ENCODE measurements at places on chromosomes 12 and 14.

- DNase-seq: no peak
Measured at GRCh38 chr14:61484031-61484430, 162.7 kb downstream of the PRKCH start.

GRCh38 chr14:68603533-68604360 lies 189.1 kb downstream of the ZFP36L1 start:
- DNase-seq: no peak

DNA sequence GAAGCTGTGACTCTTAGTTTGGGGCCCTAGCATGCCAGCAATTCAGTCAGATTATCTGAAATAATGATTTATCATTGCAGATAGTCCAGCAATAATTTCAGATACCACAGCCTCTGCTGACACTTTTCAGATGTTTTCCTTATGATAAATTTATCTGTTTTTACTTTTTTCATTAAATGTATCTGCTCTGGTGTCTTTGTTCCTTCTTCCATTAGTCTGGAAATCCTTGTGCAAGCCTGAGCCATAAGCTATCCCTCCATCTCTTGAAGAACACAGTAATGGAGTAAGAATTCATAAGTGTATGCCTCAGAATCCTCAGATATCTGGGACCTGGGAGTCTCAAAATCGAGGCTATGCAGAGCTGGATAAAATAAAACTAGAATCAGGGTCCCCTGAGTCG lies 146.4 kb upstream of the KRR1 start:
- no peak for DNase-seq

- DNase-seq: peak; percentile 96
Measured at GRCh38 chr12:107130830-107131611, 37.7 kb upstream of the CRY1 start.

DNA sequence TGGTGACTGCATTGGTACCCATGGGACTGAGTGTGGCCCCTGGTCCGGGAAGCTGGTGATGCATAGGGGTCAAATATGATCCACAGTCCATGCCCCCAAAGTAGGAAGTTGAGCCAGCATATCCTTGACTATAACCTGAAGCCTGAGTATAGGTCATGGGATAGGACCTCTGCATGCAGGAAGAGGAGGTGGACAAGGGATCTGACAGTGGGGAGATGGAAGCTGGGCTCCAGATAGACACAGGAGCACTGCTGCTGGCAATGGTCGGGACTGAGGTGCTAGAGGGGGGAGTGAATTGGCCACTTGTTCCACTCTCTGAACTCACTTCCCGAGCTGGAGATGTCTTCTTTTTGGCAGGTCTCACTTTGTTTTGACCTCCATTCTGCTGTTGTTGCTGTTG lies 8.4 kb downstream of the OTX2 start:
- no peak for DNase-seq

- no peak for DNase-seq
Measured at GRCh38 chr12:29702972-29703371, 80.8 kb downstream of the TMTC1 start.

DNA sequence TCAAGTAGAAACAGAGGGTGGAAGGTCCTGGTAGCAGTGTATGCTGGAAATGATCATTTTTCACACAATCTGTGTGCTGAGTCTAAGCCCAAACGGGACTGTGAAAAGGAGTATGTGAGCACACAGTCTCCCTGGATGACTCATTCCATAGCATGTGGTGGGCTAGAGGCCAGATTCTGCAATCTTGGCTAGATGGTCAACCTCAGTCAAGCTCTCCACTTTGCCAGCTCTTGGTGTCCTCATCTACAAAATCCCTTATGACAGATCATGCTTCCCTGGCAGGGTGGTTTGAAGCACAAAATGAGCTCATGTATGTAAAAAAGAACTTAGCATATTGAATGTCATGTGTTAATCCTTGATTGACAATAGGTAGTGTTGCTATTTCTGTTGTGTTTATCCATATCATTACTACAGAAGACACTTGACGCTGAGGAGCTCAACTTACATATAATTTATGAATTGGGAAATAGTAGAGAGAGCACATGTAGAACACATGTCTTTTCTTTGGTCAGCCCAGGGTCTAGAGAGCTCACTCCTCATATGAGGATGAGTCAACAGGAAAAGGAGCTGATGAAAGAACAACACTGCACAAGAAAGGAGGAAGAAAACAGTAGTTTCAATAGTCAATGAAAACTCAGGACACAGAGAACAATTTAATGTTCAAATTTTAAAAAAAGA lies 517.5 kb downstream of the BCL11B start:
- no peak for DNase-seq

GRCh38 chr12:89827592-89827991 lies 119.0 kb upstream of the ATP2B1 start:
- DNase-seq: no peak

GRCh38 chr12:51961834-51962233 lies 10.3 kb downstream of the ACVR1B start:
- DNase-seq: no peak

DNA sequence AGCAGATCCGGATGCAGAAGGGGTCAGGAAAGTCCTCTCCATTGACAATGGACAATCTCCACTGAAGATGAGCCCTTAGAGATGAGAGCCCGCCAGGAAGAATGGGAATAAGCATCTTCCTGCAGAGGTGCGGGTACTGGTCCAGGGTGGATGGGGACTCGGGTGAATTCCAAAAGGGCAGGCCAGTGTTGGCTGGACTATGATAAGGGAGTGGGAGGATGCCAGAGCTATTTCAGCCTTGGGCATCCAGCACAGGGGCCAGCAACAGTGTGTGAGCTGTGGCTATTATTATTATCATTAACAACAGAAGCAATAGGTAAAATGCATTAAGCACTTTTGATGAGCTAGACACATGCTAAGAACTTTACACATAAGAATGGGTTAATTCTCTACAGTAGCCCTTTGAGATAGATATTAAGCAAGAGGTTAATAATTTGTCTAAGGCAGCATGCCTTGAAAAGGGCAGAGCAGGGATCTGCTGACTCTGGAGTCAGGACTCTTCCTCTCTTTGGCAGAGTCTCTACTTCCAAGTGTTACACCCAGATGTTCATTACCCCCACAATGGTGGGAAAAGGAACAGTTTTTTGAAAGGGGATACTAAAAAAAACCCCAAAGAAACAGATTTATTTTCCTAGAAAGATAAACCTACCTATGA lies 55.2 kb downstream of the PRICKLE1 start:
- no peak for DNase-seq

GRCh38 chr14:32311294-32312009 lies 17.6 kb upstream of the AKAP6 start:
- no peak for DNase-seq

GRCh38 chr12:94146166-94146936 lies 2.0 kb upstream of the PLXNC1 start:
- no peak for DNase-seq

DNA sequence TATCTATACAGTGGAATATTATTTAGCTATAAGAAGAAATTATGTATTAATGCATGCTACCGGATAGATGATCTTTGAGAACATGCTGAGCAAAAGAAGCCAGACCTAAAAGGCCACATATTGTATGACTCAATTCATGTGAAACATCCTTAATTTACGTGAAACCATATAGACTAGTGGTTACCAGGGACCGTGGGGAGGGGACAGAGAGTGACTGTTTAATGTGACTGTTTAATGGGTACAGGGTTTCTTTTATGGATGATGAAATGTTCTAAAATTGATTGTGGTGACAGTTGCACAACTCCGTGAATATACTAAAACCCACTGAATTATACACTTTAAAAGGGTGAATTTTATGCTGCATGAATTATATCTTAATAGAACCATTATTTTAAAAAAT lies 8.5 kb upstream of the BCL7A start:
- DNase-seq: no peak

DNA sequence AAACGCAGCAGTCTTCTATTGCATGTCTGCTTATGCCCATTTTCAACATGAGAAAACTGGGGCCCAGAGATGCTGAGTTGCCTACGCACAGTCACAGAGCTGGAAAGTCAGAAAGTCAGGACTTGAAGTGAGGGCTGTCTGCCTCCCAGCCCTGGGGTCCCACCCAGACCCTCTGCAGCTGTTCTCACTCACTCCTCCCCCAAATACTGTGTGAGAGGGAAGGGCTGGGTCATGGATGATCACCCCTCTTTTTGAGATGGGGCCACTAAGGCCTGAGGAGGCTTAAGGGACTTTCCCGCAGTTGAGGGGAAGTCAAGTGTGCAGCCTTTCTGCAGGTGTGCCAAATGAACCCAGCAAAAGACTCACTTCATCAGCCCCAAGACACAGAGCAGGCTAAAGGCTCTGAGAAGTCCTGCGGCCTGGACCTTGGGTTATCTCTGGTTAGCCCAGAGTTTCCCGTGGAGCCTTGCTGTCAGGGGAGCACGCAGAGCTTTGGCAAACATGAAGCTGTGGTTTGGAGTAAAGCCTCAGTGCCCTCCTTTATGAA lies 18.7 kb downstream of the DTX1 start:
- no peak for DNase-seq

DNA sequence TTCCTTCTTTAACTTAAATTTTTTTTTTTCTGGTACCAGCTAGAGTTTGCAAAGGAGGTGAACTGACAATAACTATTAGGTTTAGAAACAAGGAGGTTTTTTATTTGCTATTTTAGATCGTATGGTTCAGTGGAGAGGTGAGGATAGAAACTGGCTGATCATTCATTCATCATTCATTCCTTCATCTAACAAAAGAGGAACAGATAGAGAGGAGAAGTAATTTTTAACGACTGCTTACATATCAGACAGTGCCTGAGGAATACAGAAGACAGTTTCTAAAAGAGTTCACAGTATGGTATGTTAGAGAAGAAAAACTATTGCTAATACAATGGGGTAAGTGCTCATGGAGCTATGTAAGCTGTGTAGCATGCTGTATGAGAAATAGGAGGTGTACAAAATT lies 111.1 kb downstream of the ERC1 start:
- no peak for DNase-seq

DNA sequence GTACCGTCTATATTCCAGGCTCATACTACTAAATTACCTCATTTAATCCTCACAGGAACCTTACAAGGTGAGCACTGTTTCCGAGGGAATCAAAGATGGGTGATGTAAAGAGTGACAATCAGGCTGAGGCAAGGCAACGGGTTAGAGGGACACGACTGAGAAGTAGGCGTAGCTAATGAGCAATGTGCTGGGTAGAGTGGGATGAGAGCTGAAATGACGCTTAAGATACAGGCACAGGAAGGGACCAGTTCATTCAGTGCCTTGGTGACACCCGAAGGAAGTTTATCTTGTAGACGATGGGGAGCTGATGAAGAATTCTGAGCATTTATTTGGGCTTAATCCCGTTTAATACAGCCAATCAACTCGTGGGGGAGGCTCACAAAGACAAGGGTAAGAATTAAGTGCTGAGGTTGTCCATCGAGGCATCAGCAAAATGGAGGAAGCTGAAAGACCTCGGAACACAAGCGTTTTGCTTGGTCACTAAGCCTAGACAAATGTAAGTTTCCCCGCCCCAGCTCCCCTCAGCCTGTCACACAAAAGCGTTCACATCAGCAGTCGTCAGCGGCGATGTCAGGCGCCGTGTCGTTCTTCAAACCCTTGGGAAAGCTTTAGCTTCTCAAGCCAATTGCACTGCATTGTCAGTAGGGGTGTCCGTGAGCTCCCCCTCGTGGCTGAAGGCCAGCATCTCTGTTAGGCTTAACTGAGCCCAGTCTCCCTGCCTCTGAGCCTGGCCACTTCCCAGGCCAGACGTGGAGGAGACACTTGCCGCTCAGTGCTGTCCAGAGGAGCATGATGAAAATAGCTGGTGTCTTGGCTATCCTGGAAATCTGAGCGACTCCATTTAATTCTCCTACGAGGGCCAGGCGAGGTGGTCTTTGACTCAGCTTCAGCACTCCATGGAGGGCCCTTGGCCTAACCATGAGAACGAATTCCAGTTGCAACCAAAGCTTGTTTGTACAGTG lies 288.5 kb upstream of the G2E3 start:
- DNase-seq: peak; percentile 57

DNA sequence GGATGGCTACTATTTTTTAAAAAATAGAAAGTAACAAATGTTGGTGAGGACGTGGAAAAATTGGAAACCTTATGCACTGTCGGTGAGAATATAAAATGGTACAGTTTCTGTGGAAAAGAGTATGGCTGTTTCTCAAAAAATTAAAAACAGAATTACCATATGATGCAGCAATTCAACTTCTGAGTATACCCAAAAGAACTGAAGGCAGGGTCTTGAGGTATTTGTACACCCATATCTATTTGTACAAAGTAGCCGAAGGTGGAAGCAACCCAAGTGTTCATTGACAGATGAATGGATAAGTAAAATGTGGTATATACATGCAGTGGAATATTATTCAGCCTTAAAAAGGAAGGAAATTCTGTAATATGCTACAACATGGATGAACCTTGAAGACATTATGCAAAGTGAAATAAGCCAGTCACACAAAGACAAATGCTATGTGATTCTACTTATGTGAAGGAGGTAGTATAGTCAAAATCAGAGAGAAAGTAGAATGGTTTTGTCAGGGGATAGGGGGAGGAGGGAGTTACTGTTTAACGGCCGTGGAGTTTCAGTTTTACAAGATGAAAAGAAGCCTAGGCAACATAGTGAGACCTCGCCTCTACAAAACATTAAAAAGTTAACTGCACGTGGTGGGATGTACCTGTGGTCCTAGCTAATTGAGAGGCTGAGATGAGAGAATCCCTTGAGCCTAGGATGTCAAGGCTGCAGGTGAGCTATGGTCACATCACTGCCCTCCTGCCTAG lies 38.4 kb upstream of the CCT2 start:
- DNase-seq: no peak

- peak; percentile 78 for DNase-seq
Measured at GRCh38 chr12:56193025-56193578, 3.8 kb upstream of the SMARCC2 start.

GRCh38 chr12:34389378-34390170 lies 367.3 kb downstream of the ALG10 start:
- no peak for DNase-seq

DNA sequence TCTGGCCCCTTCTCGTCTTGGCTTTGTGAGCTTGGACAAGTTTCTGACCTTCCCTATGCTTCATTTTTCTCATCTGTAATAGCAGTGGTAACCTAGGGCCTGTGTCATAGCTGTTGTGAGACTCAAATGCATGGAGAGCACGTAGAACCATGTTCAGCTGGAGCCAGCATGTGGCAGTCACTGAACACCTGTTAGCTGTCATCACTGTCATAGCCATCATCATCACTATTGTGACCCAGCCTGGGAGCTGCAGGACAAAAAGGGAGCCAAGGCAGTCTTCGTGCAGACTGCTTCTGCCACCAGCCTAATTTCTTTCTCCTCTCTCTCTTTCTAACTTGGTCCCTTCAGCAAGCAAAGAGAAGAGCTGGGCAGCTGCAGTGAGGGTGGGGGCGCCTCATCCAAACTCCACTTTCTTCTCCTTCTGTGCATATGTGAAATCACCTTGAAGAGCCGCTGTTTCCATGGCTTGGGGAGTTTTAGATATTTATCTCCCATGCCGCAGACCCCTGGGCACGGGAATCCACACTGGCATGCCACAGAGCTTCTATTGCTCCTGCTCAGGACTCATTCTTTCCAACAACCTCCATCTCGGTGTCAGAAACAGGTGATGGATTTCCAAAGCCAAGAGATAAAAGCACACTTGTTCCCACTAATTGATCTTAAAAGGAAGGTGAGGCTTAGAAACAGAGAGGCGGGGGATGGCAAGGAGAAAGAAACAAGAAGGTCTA lies 87.0 kb downstream of the SRRM4 start:
- DNase-seq: no peak

- DNase-seq: peak; percentile 65
Measured at GRCh38 chr14:28772613-28773012, 6.0 kb downstream of the FOXG1 start.
